ENCODE measurements at places on chromosomes 16 and 17. TPM values are rescaled to one million over a fixed set of nuclear protein-coding genes. Genes with fewer than 3 reads are reported as not detected.

The CTRB1 gene
- total RNA-seq, result not detected

The MRC2 gene
- 40.5 TPM for total RNA-seq

The SLC25A19 gene
- 20.8 TPM for total RNA-seq

The PDK2 gene
- 16.2 TPM for total RNA-seq

The CNP gene
- total RNA-seq, result 70.4 TPM
